ENCODE measurements at places on chromosomes 4 and X. TPM values are rescaled to one million over a fixed set of nuclear protein-coding genes. Genes with fewer than 3 reads are reported as not detected.
A peak's percentile ranks its signal among the peaks of the same experiment; 100 is the strongest.

SPIN2A gene
- polyA plus RNA-seq: 3.4 TPM

KIAA1210 gene
- polyA plus RNA-seq: 0.12 TPM

MAGEA1 gene
- polyA plus RNA-seq: not detected

IL1RAPL1 gene
- 1.6 TPM for polyA plus RNA-seq

SSX4 gene
- not detected for polyA plus RNA-seq

GRCh38 chrX:13983734-13984133 lies 46.0 kb downstream of the GEMIN8 start:
- no peak for DNase-seq

- DNase-seq: peak; percentile 40
Measured at GRCh38 chr4:8009710-8010511, 70.2 kb upstream of the AFAP1 start.

- peak; percentile 52 for DNase-seq
Measured at GRCh38 chr4:147831551-147832171, 99.8 kb downstream of the ARHGAP10 start.

DNA sequence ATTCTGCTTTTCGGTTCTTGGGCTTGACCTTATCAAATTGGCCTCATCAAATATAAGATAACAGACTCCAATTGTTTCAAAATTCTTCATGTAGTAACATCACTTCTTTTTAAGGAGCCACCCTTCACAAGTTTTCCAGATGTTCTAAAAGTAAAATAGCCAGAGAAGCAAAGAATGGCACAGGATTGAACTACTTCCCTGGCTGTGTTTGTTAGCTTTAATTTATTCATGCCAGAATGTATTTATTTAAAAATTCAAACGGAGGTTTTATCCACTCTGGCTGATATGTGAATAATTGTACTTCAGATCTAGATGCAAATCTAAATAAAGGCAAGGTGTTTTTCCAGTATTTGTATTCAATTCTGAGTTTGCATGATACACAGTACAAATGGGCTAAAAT lies 581.3 kb upstream of the TENM3 start:
- DNase-seq: no peak

- no peak for DNase-seq
Measured at GRCh38 chr4:44093390-44093789, 355.2 kb downstream of the KCTD8 start.

GRCh38 chrX:70166601-70167590 lies 10.4 kb upstream of the DGAT2L6 start:
- no peak for DNase-seq

DNA sequence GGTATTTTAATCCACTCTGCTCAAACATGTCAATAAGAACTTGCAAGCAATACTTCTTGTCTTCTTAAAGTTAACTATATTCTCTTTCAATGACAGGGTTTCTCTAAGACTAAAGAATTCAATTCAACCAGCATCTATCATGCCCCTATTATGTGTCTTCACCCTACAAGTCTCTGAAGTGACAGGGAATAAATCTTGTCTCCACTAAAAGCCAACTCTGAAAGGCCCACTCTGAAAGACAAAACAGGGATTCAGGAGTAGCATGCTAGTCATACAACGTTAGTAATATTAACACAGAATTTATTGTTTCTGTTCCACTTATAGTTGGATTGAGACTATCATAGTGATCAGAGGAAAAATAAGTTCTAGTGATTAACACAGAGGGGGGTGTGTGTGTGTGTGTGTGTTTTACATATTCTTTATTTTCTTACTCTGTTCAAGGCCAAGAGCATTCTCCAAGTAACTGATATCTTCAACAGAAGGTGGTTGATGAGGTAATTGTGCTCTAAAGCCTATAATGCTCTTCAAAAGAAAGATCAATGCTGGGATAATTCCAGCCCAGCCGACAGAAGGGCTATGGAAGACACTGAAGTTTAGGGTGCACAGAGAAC lies 122.4 kb upstream of the DCLK2 start:
- DNase-seq: no peak
